Peyer's patch (tissue), 4 donors: ENCODE measurements at places on chromosomes 12 and 14. TPM values are rescaled to one million over a fixed set of nuclear protein-coding genes. Genes with fewer than 3 reads are reported as not detected.

Gene PLA2G1B
- not detected for total RNA-seq

Gene TPPP2
- not detected for total RNA-seq

Gene PRIMA1
- 1.9 TPM for total RNA-seq

Gene MON2
- 94.8 TPM for total RNA-seq

Gene PLCZ1
- total RNA-seq = not detected

Gene NRXN3
- 10.2 TPM for total RNA-seq

Gene WASHC4
- 93.3 TPM for total RNA-seq

Gene HOXC9
- total RNA-seq = 1.7 TPM

Gene DCN
- 294 TPM for total RNA-seq

Gene GPR132
- total RNA-seq = 1.5 TPM

Gene SAMD15
- 0.35 TPM for total RNA-seq

Gene KRT72
- 4.5 TPM for total RNA-seq

Gene RECQL
- total RNA-seq = 6.5 TPM

Gene OVCH1
- total RNA-seq = not detected

Gene CHGA
- 301 TPM for total RNA-seq

Gene ESYT1
- 62.7 TPM for total RNA-seq

Gene FKBP3
- total RNA-seq = 25.6 TPM

Gene KRT83
- total RNA-seq = not detected

DNA sequence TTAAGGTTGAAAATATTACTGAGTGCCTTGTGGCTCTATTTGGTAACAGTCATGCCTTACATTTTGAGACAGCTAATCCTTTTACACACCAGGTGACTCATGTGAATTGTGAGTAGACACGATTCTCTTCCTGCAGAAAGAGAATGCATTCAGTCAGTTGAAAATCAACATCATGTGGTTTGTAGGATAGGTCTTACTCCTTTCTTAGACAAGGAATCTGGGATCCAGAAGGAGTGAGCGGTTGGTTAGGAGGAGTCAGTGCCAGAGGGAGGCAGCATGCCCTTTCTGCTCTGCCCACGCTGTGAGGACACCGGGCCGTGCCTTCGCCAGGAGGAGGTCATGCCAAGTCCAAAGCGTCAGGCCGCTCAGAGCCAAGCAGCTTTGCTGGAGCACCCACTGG lies 47.6 kb downstream of the TRAF3 start:
- no peak for DNase-seq

GRCh38 chr14:24713404-24713803 lies 79.4 kb upstream of the GZMB start:
- DNase-seq = no peak

DNA sequence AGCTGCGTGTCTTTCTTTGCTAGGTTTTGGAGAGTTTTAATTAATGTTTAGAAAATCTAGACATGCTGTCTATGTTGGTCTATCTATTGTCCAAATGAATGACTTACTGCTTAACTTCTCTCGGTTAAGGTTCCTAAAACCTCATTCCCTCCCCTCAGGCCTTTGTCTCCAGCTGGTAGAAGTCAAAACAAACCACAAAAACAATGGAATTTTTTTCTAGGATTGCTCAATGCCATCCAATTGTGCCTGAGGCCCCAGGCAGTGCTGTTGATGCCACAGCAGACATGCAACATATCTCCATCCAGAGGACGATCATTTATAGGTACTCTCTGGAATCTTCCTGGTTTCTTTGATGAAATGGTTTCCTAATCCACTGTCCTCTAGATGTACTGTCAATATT lies 448.2 kb upstream of the TBX3 start:
- DNase-seq = no peak

DNA sequence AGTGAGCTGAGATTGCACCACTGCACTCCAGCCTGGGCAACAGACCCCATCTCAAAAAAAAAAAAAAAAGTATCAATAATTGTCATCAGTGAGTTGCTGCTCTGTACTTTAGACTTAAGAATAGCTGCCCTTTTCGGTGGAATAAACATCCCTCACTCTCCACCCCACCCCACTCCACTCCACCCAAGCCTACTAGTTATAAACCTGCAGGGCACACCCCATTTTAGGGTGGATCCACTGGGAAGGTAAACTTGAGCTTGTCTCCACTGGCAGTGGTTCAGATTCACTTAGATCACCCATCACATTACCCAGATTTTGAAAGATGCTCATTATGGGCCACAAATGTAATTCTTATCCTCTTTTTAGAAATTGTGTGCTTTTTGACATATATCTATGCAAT lies 106.4 kb downstream of the GPR135 start:
- DNase-seq = no peak

GRCh38 chr14:93049315-93049714 lies 66.4 kb downstream of the ITPK1 start:
- DNase-seq = no peak

DNA sequence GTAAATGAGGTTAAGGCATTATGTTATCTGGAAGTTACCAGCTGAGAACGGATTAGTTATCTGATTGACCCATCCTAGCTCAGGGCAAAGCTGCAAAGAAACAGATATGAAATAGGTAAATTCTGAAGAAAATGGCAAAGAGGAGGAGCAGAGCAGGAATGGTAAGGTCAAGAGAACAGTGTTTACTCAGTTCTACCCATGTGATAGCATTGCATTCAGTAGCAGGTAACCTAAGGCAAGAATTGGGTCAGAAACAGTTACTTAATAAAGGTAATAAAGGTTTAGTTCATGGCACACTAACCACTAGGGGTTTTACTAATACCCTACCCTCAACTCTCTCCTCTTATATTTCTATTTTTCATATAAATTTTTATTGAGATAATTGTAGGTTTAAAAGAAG lies 224.8 kb downstream of the ASCL1 start:
- DNase-seq = no peak

DNA sequence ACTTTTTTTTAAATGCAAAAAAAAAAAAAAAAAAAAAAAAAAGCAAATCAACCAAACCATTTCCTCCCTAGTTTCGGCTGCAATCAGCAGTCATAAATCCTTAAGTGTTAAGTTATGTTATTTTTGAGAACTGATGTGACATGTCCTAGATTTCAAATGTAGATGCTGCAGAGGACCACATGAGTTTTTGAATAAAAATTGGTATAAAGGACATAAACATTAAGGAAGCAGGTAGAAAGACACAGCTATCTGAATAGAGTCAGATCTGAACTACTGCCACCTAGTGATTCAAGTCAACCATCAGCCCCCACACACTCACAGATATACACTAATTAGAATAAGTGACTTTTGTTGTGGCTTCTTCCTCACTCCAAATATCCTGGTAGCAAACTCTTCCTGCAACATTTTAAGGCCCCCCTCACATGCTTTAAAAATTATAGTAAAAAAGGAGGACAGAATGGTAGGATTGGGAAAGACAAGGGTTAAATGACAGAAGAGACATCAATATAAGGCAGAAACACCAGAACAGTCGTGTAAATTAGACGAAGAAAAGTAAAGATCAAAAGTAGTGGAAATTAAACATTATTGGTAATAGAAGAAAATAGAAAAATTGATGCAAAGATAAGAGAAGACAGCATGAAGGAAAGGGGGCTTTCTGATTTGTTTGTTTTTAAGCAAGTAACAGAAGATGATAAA lies 394.5 kb upstream of the ATP2B1 start:
- DNase-seq = peak; percentile 20

DNA sequence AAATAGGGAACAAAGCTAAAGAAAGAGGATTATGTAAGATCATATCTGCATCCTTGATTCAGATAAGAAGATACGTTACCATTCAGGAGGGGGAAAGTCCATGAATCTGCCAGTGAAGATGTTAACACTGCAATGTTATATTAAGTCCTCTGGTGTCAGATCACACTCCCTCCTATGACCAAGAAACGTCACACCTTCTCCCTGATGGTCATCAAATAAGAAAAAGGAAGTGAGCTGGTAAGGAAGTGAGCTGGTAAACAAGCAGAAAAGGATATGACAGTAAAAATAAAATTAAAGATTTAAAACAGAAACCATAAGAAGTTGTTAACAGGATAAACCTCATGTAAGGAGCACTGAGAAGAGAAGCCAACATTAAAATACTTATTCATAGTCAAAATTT lies 340.2 kb downstream of the SEC23A start:
- no peak for DNase-seq

- peak; percentile 87 for DNase-seq
Measured at GRCh38 chr14:61750708-61751474, 11.3 kb upstream of the SNAPC1 start.

DNA sequence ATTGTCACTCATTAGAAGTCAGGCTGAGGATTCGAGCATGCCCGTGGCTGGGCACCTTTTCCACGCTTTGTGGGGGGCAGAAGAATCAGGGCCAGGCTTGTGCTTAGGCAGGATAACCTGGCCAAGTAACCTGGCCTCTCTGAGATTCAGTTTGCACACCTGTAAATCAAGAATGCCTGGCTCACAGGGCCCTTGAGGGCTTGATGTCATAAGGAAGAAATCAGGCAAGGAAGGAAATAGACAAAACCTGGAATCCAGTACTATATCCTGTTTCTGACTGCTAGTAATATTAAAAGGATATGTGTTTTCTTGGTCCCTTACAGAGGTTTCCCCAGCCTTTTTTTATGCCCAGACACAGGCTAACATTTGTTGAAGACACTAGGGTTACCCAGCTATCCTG lies 91.9 kb downstream of the SAMD4A start:
- no peak for DNase-seq

- no peak for DNase-seq
Measured at GRCh38 chr12:83656004-83656403, 969.3 kb downstream of the TMTC2 start.

- peak; percentile 93 for DNase-seq
Measured at GRCh38 chr12:124921200-124922031, 7.0 kb upstream of the UBC start.

- DNase-seq = no peak
Measured at GRCh38 chr14:23030936-23031335, 3.8 kb downstream of the PSMB5 start.

DNA sequence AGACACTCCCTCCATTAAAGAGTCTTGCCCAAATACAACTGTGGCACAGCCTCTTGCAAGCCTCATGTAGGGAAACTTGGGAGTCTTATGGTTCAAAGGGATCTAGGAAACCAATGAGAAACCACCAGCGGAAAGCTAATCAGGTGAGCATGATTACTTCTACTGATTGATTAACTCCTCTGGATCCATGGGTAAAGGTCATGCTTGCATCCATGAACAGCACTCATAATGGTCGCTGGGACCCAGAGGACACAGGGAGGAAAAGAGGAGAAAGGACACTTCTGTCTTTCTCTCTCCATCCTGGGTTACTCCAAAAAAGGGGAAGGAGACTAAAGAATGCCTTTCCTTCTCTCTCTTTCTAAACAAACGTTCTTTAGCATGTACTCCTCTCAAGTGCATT lies 1397.2 kb downstream of the LRFN5 start:
- no peak for DNase-seq

GRCh38 chr14:99909513-99910064 lies 116.4 kb downstream of the EML1 start:
- DNase-seq = no peak

DNA sequence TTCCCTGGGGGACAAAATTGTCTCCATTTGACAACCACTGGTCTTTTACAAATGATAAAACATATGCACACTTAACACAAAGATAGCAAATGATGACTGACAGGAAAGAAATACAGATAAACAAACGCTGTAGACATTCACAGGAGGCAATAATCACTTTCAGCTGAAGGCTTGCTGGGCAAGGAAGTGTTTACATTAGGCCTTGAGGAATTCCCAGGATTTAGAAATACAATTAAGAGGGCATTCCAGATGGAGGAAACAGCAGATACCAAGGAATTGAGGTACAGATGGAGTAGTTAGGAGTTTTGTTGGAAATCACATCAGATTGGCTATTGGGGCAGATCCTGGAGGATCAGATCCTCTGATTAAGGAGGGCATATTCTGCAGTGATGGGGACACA lies 93.9 kb downstream of the DYRK2 start:
- DNase-seq = no peak

- no peak for DNase-seq
Measured at GRCh38 chr12:65656891-65657351, 167.4 kb upstream of the HMGA2 start.

GRCh38 chr12:57233357-57234232 lies 4.1 kb downstream of the SHMT2 start:
- no peak for DNase-seq

GRCh38 chr12:13962699-13963098 lies 18.7 kb downstream of the GRIN2B start:
- DNase-seq = no peak

DNA sequence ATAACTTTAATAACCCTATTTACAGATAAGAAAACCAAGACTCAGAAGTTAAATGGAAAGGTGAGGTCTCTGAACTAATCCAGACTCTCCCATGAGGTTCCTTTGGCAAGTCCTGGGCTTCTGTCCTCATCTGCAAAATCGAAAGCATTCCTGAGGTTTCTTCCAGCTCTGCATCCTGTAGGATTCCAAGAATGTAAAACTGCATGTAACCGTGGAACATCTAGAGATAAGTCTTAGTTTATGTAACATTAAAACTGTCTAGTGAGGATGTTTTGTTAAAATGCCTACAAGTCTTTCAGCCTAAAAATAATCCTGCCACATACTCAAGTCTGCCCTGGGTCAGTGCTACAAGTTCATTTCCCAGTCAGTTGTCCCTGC lies 7.3 kb upstream of the ITFG2 start:
- DNase-seq = no peak

DNA sequence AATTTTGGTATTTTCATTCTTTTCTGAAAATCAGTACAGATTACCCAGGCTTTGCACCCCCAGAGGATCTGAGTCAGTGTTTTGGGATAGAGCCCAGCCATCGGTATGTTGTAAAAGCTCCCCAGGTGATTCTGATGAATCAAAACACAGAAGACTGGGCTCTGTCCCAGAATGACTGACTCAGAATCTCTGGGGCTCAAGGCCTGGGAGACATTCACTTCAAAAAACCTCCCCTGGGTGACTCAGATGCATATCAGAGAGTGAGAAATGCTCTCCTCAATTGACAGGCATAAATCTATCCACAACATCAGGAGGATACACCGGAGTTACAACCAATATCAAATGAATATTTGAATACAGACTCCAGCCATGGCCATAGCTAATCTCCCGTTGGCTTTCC lies 32.6 kb downstream of the SLC35F4 start:
- DNase-seq = no peak

DNA sequence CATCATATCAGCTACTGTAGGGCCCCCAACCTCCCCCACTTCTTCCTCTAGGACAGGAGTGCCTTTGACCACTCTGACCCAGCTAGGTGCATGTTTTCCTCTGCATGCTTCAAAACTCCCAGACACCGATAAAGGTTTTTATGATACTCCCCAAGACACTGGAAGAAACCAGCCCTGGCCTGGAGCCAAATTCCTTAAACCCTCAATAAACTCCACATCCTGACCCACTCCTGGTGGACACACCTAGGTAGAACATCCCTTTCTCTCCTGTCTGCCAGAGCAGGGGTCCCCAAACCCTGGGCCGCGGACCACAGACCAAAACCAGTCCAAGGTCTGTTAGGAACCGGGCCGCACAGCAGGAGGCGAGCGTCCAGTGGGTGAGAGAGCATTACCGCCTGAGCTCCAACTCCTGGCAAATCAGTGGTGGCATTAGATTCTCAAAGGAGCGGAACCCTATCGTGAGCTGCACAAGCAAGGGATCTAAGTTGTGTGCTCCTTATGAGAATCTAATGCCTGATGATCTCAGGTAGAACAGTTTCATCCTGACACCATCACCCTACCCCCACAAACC lies 49.6 kb downstream of the NT5DC3 start:
- DNase-seq = no peak
